Urothelium cell line (cell line): ENCODE measurements at places on chromosomes 4 and X.

- no peak for DNase-seq
These were observed 46.6 kb downstream of the SHROOM2 start for GRCh38 chrX:9832811-9833210.

GRCh38 chrX:106612393-106612763 is 600 bp downstream of the RADX start:
- peak; percentile 1 for DNase-seq

- DNase-seq = no peak
These were observed 2020.0 kb upstream of the ADGRL3 start for GRCh38 chr4:59180161-59180560.

DNA sequence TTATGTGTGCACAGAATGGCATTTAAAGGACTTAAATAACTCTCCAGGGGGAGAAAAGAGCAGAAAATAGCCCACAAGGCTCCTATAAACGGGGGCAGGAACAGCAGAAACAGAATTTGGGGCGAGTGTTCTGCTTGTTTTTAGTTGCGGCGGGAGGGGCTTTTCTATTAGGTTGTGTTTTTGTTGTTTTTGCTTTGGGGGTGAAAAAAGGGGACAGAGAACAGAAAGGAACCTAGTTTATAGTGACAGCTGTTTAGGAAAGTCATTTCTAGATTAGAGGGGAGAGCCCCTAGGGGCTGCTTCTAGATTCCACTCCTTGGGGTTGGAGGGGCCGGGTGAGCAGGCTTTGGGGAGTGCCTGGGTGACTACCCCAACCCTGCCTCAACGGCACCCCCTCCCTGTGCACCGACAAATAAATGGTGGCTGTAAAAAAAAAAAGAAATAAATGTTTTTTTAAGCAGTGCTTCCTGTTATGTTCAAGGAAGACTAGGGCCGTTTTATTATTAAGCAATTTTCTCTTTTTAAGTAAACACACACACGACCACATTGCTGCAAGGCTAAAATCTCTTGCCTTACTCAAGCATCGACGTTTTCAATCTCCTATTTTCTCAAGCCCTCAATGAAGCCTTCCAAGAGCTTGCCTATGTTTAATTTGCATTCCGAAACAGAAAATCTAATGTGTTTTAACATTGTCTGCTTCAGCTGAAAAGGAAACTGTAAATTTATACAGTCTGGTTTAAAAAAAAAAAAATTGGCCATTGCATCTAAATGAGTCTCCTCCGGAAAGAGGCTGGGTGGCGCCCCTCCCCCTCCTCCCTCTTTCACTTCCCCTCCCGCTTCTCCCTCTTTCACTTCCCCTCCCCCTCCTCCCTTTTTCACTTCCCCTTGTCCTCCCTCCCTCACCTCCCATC is 123.3 kb upstream of the TBL1X start:
- no peak for DNase-seq
